ENCODE measurements at places on chromosomes 4 and X.

DNA sequence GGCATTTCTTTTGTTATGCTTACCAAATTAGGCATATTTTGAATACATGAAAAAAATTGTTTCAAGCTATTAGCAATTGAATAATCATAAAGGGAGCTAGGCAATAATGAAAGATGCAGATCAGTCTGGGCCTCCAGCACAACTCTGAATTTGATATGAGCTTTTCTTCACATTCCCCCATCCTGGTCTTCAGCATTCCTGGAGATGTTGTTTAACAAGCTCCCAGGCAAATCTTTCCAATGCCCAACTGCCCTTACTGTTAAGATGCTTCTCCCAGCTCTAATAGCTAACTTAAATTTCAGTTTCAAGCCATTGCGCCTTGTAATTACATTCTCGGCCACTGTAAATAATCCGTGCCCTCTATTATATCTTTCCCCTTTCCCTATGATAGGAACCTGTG, 19.2 kb downstream of the GPC3 start:
- DNase-seq: no peak

GRCh38 chr4:114192854-114193253, 213.4 kb upstream of the ARSJ start:
- DNase-seq: no peak

- DNase-seq: no peak
Observed at GRCh38 chr4:8831221-8832112, 40.2 kb downstream of the HMX1 start.

DNA sequence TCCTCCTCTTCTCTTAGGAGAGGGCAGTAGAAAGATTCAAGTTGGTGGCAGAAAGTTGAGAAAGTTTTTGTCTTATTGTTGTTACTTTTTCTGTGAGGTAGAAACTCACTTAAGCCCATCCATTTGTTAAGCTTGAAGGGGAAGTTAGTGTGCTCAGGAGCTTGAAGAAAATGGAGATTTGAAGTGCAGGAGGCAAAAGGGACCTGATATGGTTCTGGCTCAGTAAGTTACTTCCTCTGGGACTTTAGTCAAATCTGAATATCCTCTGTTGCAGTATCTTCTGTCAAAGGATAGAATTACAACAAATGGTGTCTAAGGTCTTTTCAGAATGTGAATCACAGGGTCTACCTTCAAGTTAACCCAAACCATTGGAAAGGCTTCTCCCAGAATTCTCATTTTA, 46.2 kb downstream of the CXCL13 start:
- DNase-seq: no peak

- DNase-seq: no peak
Observed at GRCh38 chr4:5037553-5038551, 13.4 kb upstream of the STK32B start.

- peak; percentile 25 for DNase-seq
Observed at GRCh38 chr4:68349279-68349648, 626 bp downstream of the YTHDC1 start.

DNA sequence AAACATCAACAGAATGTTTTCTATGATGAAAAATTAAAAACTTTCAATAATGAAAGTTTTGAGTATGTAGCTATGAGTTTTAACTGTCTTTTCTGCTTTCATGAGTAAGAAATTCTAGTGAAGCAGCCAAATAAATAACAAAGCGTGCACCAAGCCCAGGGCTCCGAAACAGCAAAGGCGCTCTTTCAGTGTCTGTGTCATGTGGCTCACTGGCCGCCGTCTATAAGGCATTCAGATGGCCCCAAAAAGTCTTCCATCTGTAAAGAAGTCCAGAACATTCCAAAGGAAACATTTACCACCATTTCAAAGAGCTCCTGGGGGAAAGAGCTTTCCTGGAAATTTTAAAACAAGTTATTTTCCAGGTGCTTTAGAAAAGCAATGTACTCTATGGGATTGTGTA, 139.9 kb downstream of the AFAP1 start:
- no peak for DNase-seq

DNA sequence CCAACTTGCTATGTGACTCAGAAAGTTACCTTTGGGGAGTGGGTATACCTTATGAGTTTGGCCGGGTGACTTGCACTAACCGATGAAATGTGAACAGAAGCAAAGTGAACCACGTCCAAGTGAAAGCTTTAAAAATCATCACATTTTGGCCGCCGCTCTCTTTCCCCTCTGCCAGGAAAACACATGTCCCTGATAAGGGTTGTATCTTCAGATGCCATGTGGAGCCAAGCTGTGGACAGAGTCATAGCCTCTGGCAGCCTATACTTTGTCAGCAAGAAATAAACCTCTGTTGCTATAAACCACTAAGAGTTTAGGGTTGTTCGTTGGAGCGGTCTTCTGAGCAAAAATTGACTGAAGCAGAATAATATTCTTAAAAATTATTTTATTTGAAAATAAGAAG, 92.3 kb downstream of the PRDM5 start:
- DNase-seq: no peak

GRCh38 chrX:134718105-134718965, 60.1 kb upstream of the PLAC1 start:
- no peak for DNase-seq

DNA sequence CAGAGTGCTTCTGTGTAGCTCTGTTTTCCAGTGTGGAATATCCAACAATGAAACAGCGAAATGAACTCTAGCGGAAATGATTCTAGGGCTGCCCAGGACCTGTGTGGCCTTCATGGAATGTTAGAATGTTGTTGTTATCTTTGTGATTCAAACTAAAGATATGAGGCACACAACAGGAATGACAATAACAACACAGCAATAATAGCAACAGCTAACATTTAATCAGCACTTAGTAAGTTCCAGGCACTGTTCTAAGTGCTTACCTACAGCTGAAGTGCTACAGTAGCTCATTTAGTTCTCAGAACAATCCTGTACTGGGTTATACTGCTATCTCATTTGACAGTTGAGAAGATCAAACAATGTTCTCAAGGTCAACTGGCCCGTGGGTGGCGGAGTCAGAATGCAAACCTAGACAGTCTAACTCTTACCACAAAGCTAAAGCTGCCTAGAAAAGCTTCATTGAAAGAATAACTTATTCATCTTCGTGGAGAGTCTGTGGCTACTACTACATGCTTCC, 63.7 kb downstream of the MAML3 start:
- no peak for DNase-seq

DNA sequence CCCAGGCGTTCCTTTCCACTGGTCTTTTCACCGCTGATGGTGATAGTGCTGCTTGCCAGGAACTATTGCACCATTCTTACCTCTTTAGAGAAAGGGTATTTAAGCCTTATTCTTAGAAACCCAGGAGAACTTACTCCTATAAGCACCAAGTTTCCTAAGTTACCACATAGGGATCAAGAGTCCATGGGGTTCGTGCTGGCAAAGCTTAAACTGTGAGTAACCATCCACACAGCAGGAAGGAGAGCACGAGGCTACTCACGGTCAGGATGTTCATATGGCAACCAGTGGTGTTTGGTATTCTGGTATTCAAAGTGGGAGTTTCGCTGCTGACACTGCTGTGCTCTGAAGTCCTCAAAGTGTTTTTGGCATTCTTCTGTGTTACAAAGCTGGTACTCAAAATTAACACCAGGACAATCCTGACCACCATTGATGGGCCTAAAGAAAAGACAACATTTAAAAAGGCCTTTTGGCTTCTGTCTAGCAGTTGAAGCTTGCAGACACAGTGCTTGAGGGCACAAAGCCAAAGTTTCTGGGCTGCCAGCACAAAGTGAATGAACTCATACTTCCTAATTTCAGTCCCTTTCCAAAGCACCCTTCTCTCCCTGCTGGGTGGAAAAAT, 256.9 kb downstream of the ADAMTS3 start:
- no peak for DNase-seq

DNA sequence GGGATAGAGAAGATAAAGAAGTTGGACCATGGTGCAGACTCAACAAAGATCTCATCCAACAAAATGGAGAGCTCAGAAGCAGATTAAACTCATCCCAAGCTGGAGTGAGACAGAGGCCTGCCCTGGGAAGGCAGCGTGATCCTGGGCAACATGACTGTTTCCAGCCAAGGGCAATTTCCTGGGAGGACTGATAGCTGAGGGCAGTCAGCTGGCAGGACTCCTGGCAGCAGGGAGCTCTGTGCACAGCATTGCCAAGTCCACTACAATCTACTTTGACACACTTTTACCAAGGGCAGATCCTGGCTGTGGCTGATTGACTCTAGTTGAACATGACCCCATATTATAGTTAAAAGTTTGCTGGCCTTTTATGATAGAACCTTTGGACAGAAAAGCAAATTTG, 357.3 kb upstream of the RASGEF1B start:
- no peak for DNase-seq

GRCh38 chr4:41933997-41934503, 1.2 kb upstream of the TMEM33 start:
- DNase-seq: no peak

DNA sequence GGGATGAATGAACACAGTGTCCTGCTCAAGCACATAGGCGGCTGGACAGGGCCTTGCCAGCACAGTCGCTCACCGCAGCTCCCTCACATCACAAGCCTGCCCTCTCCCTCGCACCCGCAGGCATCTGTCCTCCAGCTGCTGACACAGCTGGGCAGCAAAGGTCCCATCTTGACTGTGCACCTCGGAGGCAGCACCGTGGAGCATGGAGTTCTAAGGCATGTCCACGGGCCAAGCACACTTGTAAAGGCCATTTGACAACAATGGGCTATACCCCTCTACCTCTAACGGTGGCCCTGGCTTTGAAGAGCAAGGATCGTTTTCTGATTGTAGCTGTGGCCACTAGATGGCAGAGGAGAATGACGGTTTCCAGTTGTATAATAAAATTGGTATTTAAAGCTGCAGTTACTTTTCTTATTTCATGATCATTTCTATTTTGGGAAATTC, 53.8 kb downstream of the APLN start:
- DNase-seq: peak; percentile 43

GRCh38 chr4:3724319-3725231, 41.6 kb upstream of the ADRA2C start:
- DNase-seq: no peak

- DNase-seq: no peak
Observed at GRCh38 chrX:48794340-48794910, 7.4 kb upstream of the HDAC6 start.

DNA sequence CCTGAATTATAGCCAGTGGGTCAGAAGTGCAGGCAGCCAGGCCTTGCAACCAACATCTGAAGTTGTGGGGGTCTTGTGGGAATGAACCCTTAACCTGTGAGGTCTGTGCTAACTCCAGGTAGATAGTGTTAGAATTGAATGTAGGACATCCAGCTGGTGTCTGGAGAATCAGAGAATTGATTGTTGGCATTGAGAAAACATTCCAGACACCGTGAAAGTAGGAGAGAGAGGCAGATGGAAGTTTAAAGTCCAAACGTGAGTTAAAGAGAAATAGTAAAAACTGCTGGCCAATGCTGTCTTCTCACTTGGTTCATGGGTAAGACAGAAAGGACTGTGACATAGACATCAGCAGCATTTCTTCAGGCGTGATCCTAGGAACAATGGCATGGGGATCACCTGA, 27.7 kb downstream of the CASP3 start:
- no peak for DNase-seq

- no peak for DNase-seq
Observed at GRCh38 chr4:104424989-104425388, 69.7 kb downstream of the CXXC4 start.

- no peak for DNase-seq
Observed at GRCh38 chr4:101277671-101278070, 69.7 kb downstream of the PPP3CA start.

DNA sequence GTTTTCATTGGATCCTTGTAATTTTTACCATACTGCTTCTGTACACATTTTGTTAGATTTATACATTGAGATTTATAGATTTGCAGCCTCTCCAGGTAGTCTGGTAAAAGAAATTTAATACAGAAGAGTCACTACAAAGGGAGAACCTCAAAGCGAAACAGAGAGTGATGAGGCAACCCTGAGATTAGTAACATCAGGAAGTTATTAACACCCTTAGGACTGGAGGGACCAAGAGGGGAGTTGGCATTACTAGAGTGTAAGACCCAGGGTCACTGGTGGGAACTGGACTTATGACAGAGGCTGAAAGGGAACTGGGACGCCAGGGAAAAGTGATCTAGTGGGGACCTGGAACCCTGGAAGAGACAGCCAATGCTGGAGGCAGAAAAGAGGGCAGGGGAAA, 20.6 kb upstream of the MAML3 start:
- no peak for DNase-seq

DNA sequence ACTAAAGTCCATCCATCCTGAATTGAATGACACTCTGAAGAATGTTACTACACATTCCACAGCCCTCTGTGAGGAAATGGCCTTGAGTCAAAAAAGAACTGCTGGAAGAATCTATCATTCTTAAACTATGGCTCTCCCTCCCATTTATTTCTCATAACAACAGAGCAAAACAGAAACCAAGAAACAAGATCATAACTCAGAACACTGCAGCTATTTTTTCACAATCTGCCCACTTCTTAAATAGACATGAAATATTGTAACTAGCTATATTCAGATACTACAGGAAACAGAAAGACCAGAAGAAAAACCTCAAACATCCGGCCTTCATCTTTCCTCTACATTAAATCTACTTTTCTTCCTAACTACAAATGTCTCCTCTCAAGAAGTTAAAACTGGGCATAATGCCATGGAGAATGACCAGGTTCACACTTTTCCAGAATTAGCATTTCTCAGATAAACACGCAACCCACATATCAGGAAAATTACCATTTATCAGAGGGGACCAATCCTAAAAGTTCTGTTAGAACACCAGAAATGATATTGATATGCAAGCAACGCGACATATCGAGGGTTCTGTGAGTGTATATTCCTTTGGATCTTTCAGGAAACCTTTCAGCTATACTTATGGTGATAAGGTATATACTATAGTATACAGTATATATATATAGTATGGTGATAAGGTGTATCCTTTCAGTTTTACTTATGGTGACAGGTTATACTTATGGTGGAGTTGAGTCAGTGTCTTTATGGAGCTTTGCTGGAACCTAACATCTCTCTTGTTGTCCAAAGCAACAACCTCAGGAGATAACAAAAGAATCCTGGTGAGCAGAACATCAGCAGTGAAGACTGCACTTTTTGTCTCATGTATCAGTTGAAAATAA, 60.4 kb upstream of the IRF2 start:
- DNase-seq: peak; percentile 54

- peak; percentile 18 for DNase-seq
Observed at GRCh38 chr4:149999485-150000074, 78.7 kb upstream of the DCLK2 start.

DNA sequence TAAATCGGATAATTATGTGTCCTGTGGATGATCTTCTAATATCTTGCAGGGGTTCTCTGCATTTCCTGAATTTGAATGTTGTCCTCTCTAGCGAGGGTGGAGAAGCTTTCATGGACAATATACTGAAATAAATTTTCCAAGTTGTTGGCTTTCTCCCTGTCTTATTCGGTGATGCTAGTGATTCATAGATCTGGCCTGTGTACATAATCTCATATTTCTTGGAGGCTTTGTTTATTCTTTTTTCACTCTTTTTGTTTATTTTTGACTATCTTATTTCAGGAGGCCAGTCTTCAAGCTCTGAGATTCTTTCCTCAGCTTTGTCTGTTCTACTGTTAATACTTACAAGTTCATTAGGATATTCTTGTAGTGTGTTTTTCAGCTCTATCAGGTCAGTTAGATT, 20.7 kb upstream of the CLGN start:
- DNase-seq: no peak

- peak; percentile 42 for DNase-seq
Observed at GRCh38 chrX:53682885-53683555, 3.5 kb downstream of the HUWE1 start.
